Pancreas (tissue), 10 donors: ENCODE measurements at places on chromosomes 6 and 20.
A peak's percentile ranks its signal among the peaks of the same experiment; 100 is the strongest.

DNA sequence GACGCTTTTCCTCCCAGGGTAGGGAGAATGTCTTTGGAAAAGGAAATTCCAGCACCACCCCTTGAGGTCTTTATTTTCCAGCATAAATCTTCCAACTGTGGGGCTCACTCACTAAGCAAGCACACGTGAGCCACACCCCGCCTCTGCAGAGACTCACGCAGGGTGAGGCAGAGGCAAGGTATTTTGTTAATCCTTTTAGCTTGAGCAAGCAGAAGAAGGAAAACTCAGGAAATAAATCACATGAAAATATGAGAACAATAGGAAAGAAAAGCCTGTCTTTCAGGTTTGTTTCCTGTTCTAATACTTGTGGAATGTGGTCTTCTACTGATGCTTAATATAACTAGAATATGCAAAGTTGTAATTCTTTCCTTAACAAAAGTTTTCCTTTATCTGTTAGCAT lies 4.1 kb upstream of the PHACTR2 start:
- no peaks in the 10 kb centered on the region for H3K36me3 ChIP-seq
- peaks cover 4% of the 10 kb centered on the region for H3K4me1 ChIP-seq
- DNase-seq = no peak
- no peak overlapping the region for H3K4me3 ChIP-seq
- no peaks in the 10 kb centered on the region for H3K27me3 ChIP-seq

DNA sequence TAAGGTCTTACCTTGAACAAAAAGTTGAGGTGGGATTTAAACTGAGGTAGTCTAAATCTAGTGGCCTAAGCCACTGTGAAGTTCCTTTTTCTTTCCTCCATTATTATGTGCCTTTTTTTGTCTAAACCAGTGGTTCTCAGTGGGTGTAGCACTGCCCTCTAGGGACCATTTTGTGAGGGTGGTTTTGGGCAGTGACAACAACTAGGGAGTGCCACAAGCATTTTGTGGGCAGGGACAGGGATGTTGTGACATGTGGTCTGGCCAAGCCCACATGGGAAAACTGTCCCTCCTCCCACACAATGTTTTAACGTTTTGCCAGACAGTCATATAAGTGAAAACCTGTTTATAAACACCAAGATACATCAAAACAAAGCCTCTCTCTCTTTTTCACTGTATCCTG lies 899.4 kb upstream of the FLRT3 start:
- no peaks in the 10 kb centered on the region for H3K36me3 ChIP-seq
- no peaks in the 10 kb centered on the region for H3K27me3 ChIP-seq
- peak; percentile 25 for DNase-seq
- no peaks in the 10 kb centered on the region for H3K4me1 ChIP-seq

GRCh38 chr20:9136114-9136513 lies 67.2 kb downstream of the PLCB4 start:
- no peaks in the 10 kb centered on the region for H3K27me3 ChIP-seq
- DNase-seq = no peak
- H3K36me3 ChIP-seq = no peaks in the 10 kb centered on the region
- H3K4me3 ChIP-seq = no peak overlapping the region

DNA sequence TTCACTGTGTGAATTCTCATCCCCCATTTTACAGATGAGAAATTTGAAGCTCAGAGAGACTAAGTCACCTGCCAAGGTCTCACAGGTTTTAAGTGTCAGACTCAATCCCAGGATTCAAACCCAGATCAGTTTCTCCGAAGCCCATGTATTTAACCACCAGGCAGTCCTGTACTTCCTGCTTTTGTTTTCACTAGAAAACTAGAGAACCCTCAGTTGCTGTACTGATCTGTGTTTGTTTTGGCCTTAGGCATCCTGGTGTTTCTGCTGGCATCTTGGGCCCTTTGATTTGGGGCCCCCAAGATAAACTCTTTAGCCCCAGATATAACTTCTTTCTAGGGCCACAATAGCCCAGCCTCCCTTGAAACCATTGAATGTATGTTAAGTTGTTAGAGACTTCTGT lies 36.5 kb downstream of the PPP1R16B start:
- DNase-seq = no peak
- no peak overlapping the region for H3K27ac ChIP-seq
- no peaks in the 10 kb centered on the region for H3K36me3 ChIP-seq
- no peak overlapping the region for H3K4me3 ChIP-seq
- H3K4me1 ChIP-seq = no peaks in the 10 kb centered on the region

GRCh38 chr6:45816674-45817297 lies 198.9 kb downstream of the CLIC5 start:
- H3K27me3 ChIP-seq = no peaks in the 10 kb centered on the region
- H3K4me1 ChIP-seq = no peaks in the 10 kb centered on the region
- DNase-seq = no peak
- H3K27ac ChIP-seq = no peak overlapping the region
